Small intestine (tissue), 16 donors: ENCODE measurements at places on chromosomes 12 and 14.
A peak's percentile ranks its signal among the peaks of the same experiment; 100 is the strongest.

- peak; percentile 86 for DNase-seq
- peak overlapping the region; percentile 8 for H3K27ac ChIP-seq
- H3K4me3 ChIP-seq: no peak overlapping the region
- H3K27me3 ChIP-seq: no peaks in the 10 kb centered on the region
Measured at GRCh38 chr12:132471011-132471857, 18.7 kb upstream of the FBRSL1 start.

- H3K4me1 ChIP-seq: no peaks in the 10 kb centered on the region
- H3K4me3 ChIP-seq: no peak overlapping the region
- peak; percentile 66 for DNase-seq
- no peaks in the 10 kb centered on the region for H3K27me3 ChIP-seq
- no peaks in the 10 kb centered on the region for H3K36me3 ChIP-seq
Measured at GRCh38 chr14:93132472-93133065, 16.8 kb upstream of the ITPK1 start.

GRCh38 chr14:68779761-68780323, 13.0 kb downstream of the ZFP36L1 start:
- H3K27ac ChIP-seq: peak overlapping the region; percentile 94
- H3K4me3 ChIP-seq: no peak overlapping the region
- peaks cover 24% of the 10 kb centered on the region for H3K4me1 ChIP-seq

DNA sequence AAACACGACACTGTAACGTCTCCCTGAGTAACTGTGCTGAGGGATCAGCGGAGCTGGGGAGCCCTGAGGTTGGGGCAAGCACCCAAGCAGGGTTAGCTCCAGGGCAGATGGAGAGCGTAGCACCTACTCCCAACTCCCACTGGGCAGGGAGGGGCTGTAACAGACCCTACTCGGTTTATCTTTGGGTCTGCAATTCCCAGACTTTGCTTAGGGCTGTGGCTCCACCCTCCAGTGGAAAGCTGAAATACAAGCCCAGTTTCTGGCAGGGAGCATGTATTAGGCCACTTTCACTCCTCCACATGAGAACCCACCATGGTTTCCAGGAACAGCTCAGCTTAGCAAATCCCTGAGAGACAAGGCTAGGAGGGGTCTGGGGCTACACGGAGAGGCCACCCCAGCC, 17.3 kb upstream of the TC2N start:
- H3K27ac ChIP-seq: peak overlapping the region; percentile 41
- no peak overlapping the region for H3K4me3 ChIP-seq
- DNase-seq: no peak
- no peaks in the 10 kb centered on the region for H3K36me3 ChIP-seq
- H3K27me3 ChIP-seq: no peaks in the 10 kb centered on the region

- no peak overlapping the region for H3K4me3 ChIP-seq
- DNase-seq: no peak
- no peak overlapping the region for H3K27ac ChIP-seq
Measured at GRCh38 chr12:83971781-83972180, 940.8 kb downstream of the SLC6A15 start.

GRCh38 chr14:69695322-69696203, 71.4 kb upstream of the SRSF5 start:
- peaks cover 44% of the 10 kb centered on the region for H3K4me1 ChIP-seq
- H3K4me3 ChIP-seq: no peak overlapping the region
- no peak for DNase-seq
- peaks cover 9% of the 10 kb centered on the region for H3K36me3 ChIP-seq

DNA sequence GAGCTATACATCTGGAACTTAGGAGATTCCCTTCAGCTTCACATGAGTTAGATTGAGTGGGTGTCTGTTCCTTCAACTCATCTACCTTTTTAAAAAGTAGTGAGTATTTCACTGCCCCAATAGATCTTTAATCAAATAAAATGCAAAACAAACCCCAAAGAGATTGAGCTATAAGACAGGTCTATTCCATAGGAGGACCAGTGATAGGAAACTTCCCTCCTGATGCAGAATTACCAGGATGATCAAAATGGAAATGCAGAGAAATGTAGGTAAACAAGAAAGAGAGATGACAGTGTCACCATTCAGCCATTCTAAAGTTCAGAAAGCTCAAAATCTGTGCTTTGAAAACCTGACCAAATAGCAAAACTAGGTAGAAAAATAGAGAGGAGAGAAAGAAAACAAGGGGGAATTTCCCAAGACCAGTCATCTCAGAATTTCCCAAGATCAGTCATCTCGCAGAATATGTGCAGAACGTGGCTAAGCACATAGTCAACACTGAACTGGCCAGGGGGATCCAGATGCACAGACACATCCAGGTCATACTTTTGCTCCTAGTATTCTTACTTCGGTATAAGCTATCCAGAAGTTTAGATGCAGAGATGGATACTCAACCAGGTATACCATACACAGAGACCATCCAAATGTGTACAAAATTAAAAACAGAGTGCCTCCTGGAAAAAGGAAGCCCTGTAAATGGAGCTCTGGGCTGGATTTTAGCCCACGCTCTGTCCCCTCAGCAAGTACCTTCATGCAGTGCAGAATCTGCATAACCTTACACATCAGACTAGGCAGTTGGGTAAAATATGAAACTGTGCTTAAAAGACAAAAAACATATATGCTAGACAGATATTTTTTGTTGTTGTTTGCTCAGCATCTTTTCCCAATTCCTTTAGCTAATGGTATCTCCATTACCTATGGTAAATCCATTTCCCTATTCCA, 27.4 kb downstream of the SLC41A2 start:
- no peaks in the 10 kb centered on the region for H3K36me3 ChIP-seq
- no peak overlapping the region for H3K27ac ChIP-seq
- no peak overlapping the region for H3K4me3 ChIP-seq
- H3K27me3 ChIP-seq: no peaks in the 10 kb centered on the region
- peaks cover 3% of the 10 kb centered on the region for H3K4me1 ChIP-seq

DNA sequence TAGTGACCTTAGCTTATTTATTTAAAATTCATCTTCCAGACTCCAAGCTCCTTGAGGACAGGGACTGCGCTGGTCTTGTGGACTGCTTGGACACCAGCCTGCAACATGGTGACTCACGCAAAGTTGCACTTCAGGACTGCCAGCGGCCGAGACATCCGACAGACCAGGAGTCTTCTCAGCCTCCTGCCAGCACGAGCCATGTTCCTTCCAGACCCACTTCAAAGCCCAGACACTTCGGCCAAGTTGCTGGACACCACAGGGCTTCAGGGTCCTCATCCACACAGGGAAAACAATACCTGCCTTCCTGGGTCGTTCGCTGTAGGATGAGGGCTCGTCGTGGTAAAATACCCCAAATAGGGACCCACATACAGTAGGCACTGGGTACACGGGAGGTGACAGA, 88.7 kb downstream of the BCL11B start:
- no peak overlapping the region for H3K4me3 ChIP-seq
- DNase-seq: no peak
- H3K36me3 ChIP-seq: no peaks in the 10 kb centered on the region

DNA sequence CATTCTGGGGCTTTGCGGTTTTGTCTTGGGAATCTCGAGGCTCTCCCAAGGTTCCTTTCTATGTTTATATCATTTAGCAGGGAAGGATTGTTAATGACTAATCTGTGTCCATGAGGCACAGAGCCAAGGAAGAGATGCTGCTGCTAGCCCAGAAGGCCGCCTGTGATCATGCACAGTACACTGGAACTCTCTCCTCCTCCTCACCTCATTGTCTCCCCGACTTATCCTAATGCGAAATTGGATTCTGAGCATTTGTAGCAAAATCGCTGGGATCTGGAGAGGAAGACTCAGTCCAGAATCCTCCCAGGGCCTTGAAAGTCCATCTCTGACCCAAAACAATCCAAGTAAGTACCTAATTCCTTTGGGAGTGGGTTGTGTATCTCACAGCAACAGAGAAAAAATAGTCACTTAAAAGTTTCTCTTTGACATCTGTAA, at the start of gene NR1H4:
Gene NR1H4 (plus strand): TSS at position 151 of the 435 bp plus-strand sequence. CDS start 19,458 bp downstream, outside the sequence.
- peak; percentile 70 for DNase-seq
- H3K4me1 ChIP-seq: peaks cover 8% of the 10 kb centered on the region
- H3K4me3 ChIP-seq: peak within 1 kb of the TSS; percentile 18
- H3K36me3 ChIP-seq: no peaks in the 10 kb centered on the region

- H3K27me3 ChIP-seq: no peaks in the 10 kb centered on the region
- H3K4me3 ChIP-seq: no peak overlapping the region
- no peaks in the 10 kb centered on the region for H3K4me1 ChIP-seq
- no peak overlapping the region for H3K27ac ChIP-seq
- H3K36me3 ChIP-seq: no peaks in the 10 kb centered on the region
- no peak for DNase-seq
Measured at GRCh38 chr14:26896447-26896846, 298.6 kb upstream of the NOVA1 start.

- H3K4me1 ChIP-seq: no peaks in the 10 kb centered on the region
- H3K36me3 ChIP-seq: no peaks in the 10 kb centered on the region
- no peak overlapping the region for H3K27ac ChIP-seq
- H3K4me3 ChIP-seq: no peak overlapping the region
Measured at GRCh38 chr12:125198652-125199051, 133.4 kb downstream of the AACS start.

- peaks cover 4% of the 10 kb centered on the region for H3K4me1 ChIP-seq
- peaks cover 2% of the 10 kb centered on the region for H3K36me3 ChIP-seq
- peak overlapping the region; percentile 97 for H3K4me3 ChIP-seq
- no peaks in the 10 kb centered on the region for H3K27me3 ChIP-seq
Measured at GRCh38 chr12:42237853-42238239, 202 bp downstream of the YAF2 start.

- H3K36me3 ChIP-seq: no peaks in the 10 kb centered on the region
- H3K27me3 ChIP-seq: no peaks in the 10 kb centered on the region
- no peak overlapping the region for H3K27ac ChIP-seq
- no peak for DNase-seq
- no peak overlapping the region for H3K4me3 ChIP-seq
- H3K4me1 ChIP-seq: no peaks in the 10 kb centered on the region
Measured at GRCh38 chr14:33282331-33283230, 343.9 kb downstream of the NPAS3 start.

DNA sequence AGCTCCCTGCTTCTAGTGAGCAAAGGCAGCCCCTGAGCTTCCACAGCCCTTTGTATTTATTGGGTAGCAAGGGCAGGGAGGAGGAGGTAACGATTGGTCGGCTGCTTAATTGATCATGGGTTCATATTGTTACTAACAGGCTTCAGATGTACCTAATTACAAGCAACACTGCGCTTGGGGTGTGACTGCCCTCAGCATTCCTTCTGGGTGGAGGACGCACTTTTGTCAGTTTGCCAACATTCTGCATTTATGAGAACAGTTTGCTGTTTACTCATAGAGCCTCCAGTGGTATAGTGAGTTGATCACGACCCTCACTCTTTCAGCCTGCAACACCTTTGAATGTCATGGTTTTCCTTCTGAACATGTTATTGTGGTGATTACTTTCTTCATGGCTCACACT, 9.6 kb downstream of the TSHR start:
- no peaks in the 10 kb centered on the region for H3K36me3 ChIP-seq
- no peaks in the 10 kb centered on the region for H3K4me1 ChIP-seq
- no peaks in the 10 kb centered on the region for H3K27me3 ChIP-seq
- no peak for DNase-seq
- H3K4me3 ChIP-seq: no peak overlapping the region

GRCh38 chr12:31773867-31774266, 45.0 kb upstream of the AMN1 start:
- peaks cover 2% of the 10 kb centered on the region for H3K4me1 ChIP-seq
- no peak overlapping the region for H3K27ac ChIP-seq
- peak; percentile 43 for DNase-seq
- H3K27me3 ChIP-seq: no peaks in the 10 kb centered on the region
- no peak overlapping the region for H3K4me3 ChIP-seq

DNA sequence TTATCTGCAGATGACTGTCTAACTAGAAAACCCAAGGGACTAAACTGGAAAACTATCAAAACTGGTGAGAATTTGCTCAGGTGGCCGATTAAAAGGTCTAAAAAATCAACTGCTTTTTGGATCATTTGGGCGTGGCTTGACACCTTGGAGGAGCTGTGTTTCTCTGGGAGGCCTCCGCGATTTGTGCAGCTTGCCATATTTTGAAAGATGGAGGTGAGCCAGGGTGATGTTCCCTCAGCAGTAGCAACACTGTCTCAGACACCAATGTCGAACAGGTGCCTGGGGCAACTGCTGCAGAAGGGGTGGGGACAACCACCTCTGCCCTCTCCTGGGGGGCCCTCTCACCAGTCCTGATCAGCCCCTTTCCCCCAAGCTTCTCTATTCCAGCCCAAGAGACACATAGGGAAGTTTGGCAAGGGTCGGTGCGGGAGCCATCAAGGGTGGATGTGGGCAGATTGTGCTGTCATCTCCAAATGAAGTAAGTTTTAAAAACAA, 3.8 kb downstream of the CCDC177 start:
- peaks cover 33% of the 10 kb centered on the region for H3K27me3 ChIP-seq
- no peaks in the 10 kb centered on the region for H3K4me1 ChIP-seq
- H3K27ac ChIP-seq: no peak overlapping the region

- DNase-seq: no peak
- no peak overlapping the region for H3K4me3 ChIP-seq
- H3K27ac ChIP-seq: no peak overlapping the region
- no peaks in the 10 kb centered on the region for H3K4me1 ChIP-seq
- H3K36me3 ChIP-seq: no peaks in the 10 kb centered on the region
- H3K27me3 ChIP-seq: no peaks in the 10 kb centered on the region
Measured at GRCh38 chr12:75635606-75636444, 124.4 kb upstream of the KRR1 start.
